ENCODE measurements at places on chromosomes 11 and 22.

DNA sequence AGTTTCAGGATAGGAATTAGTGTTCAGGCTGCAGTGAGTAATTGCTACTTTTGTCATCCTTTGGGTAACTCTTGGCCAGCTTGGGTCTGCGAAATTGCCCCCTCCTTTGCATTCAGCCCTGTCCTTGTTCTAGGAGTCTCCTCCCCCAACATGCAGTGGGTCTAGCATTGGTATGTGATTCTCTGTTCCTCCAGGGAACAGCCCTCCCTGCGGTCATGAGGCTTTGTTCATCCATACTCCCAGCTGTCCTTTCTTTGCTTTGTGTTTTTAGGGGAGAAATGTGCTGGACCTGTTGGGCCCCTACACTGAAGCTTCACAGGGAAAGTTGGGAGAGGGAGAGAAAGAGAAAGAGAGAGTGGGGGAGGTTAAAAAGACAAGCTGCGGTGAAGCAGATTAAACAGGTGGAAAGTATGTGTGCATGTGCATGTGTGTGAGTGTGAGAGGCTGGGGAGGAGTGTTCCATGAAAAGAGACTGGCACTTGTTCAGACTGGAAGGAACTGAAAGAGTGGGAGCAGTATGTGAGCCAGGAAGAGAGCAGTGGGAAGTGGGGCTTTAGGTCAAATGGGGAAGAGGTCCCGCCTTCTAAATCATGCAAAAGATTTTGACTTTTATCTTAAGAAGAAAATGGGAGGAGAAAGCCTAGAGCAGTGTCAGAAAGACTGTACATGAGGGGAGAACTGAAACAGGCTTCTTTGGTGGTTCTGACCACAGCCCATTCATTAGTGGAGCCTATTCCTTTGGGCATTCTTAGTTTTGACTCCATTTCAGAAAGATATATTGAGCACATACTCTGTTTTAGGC lies 17.9 kb upstream of the SESN3 start:
- DNase-seq = no peak

- no peak for DNase-seq
Measured at GRCh38 chr11:7589861-7590260, 76.1 kb downstream of the PPFIBP2 start.

- no peak for DNase-seq
Measured at GRCh38 chr11:123221096-123221561, 26.1 kb upstream of the CLMP start.

DNA sequence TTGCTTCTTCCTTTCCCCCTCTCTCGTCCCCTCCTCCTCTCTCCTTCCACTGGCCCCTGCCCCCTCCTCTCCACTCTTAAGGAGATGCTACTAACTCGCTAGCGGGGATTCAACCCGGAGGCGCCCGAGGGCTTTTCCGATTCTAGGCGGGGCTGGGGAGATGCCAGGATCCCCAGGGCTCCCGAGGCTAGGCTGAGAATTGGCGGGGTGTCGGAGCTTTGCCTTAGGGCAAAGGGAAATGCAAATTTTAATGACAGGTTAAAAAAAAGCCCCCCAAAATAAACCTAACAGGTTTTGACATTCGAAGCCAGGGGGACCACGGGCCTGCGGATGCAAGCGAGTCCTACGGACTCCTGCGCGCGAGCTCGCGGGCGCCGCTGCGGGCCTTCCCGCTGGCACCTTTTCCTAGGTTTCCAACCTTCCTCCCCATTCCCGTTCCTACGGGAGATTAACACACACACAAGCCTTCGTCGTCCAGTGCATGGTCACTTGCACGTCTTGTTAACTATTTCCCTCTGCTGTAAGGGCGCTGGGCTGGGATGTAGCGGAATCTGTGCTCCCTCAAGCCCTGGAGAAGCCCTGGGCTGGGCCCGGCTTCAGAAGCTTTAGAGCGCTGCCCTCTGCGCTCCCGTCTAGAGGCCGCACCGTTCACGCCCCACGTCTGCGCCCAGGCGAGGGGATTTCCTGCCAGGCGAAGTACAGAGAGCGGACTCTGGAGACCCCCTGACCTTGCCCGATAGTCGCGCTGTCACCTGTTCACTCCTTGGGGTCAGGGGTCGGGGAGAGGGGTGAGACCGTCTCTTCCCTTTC lies 729 bp upstream of the ALX4 start:
- DNase-seq = no peak

Data from activated CD4-positive, alpha-beta T cell treated with anti-CD3 and anti-CD28 coated beads, Interleukin-2, Interleukin-4, amounts not matched to agents 100 ng/mL and 50 ng/mL, durations not matched to agents 16 hours and 8 hours (primary cell).